ENCODE measurements at places on chromosomes 16 and 17.

DNA sequence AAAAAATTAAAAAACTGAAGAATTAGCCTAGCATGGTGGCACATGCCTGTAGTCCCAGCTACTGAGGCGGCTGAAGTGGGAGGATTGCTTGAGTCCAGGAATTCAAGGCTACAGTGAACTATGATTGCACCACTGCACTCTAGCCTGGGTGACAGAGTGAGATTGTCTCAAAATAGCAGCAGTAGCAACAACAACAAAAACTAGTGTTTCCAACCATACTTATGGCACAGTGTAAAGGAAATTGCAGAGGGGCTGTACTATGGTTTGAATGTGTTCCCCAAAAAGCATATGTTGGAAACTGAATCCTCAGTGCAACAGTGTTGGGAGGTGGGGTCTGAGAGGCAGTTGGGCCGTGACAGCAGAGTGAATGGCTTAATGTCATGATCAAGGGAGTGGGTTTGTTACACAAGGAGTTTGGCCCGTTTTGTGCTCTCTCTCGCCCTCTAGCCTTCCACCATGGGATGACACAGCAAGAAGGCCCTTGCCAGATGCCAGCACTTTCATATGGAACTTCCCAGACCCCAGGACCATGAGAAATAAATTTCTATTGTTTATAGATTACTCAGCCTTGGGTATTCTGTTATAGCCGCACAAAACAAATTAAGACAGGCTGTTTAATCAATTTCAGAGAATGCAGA, 70.0 kb downstream of the PGS1 start:
- no peak for DNase-seq

GRCh38 chr16:69371564-69371963, 14.2 kb downstream of the TERF2 start:
- no peak for DNase-seq

DNA sequence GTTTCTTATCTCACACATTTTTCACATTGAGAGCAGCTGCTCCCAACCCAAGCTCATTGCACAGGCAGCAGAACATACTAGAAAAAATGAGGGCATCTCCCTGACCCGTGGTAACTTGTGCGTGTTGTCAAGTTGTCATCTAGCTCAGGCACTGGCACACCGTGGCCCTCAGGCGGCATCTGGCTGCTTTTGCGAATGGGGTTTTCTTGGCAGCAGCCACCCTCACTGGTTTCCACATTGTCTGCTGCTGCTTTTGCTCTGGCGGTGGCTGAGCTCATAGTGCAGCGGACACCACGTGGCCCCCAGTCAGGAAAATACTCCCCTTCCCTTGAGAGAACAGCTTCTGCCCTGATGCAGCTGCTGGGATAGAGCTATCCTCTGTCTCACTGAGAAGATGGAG, 9.4 kb upstream of the TEDC2 start:
- no peak for DNase-seq

- no peak for DNase-seq
Measured at GRCh38 chr16:49362230-49362629, 11.4 kb upstream of the C16orf78 start.

DNA sequence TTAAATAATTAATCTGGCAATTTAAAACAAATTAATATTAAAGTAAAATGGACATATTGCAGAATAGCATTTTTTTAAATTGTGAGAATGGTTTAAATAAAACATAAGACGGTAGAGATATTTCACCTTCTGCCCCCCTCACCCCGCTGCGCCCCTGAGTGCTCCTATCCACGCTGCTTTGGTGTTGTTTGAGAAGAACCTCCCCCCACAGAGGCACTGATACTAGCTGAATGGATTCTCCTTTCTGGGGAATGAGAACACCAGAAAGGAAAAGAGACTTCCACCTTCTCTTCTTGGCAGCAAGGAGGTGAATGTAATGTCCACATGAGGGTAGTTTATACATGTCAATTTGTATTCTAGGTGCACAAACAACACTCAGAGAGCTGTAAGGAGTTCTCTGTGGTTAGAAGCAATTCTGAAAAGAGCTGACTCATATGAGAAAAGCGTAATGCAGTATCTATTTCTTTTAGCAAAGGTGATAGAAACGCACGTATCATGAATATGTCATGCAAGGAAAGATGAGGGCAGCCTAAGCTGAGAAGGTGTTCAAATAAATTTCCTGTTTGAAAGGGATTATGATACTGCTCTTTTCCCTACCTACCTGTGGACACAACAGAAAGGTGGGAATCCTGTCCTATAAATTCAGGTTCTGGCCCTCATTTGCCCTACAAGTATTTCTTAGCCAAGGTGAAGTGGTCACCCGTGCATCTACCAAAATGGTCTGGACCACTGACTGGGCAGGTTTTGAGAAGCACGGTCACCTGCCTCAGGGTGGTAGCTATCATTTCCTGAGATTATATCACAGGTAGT, 126.9 kb downstream of the PARN start:
- DNase-seq, result no peak

GRCh38 chr17:19248928-19249574, 11.9 kb downstream of the EPN2 start:
- no peak for DNase-seq

DNA sequence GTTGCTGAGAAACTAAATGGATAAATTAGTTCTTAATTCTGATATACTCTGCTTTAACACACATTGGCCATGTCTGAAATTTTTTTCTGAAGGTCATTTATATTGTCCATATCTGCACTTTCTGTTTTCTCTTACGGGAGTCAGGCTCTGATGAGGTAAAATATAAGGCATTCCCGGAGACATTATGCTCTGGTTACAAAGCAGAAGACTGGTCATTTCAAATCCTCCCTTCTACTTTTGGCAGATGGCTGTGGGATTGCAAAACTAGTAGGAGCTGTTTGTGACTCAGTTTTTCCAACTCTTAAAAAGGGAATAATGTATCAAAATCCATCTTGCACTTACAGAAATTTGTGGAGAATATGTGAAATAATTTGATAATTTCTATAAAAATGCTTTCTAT, 92.2 kb upstream of the CPHXL start:
- no peak for DNase-seq

- DNase-seq, result no peak
Measured at GRCh38 chr16:1398826-1399581, 15.5 kb downstream of the UNKL start.

- DNase-seq, result no peak
Measured at GRCh38 chr17:64779376-64780095, 117.4 kb upstream of the SMURF2 start.

- DNase-seq, result no peak
Measured at GRCh38 chr16:79810449-79811189, 210.1 kb upstream of the MAF start.

- DNase-seq, result no peak
Measured at GRCh38 chr17:42655528-42655927, 3.6 kb upstream of the TUBG2 start.

- no peak for DNase-seq
Measured at GRCh38 chr17:7279448-7279847, 2.1 kb upstream of the SLC2A4 start.

DNA sequence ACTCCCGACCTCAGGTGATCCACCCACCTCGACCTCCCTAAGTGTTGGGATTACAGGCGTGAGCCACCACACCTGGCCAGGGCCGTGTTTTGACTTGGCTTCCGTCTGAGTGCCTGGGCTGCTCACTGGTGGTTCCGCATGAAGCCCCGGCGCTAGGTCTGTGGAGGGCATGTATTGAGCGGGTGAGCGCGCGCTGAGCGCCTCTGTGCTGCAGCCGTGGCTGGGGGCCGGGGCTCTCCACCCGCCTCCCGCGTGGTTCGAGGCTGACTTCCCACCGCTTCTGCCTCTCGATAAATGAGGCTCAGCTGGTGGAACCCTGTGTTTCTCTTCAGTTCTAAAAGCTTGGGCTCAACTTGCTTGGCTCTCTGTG, 38.9 kb upstream of the ATP2A3 start:
- no peak for DNase-seq

GRCh38 chr16:58515871-58516767, 802 bp downstream of the SETD6 start:
- DNase-seq, result no peak

GRCh38 chr16:490768-491167, 36.7 kb upstream of the CAPN15 start:
- no peak for DNase-seq

GRCh38 chr16:66701026-66701425, 4.5 kb upstream of the CMTM4 start:
- no peak for DNase-seq

DNA sequence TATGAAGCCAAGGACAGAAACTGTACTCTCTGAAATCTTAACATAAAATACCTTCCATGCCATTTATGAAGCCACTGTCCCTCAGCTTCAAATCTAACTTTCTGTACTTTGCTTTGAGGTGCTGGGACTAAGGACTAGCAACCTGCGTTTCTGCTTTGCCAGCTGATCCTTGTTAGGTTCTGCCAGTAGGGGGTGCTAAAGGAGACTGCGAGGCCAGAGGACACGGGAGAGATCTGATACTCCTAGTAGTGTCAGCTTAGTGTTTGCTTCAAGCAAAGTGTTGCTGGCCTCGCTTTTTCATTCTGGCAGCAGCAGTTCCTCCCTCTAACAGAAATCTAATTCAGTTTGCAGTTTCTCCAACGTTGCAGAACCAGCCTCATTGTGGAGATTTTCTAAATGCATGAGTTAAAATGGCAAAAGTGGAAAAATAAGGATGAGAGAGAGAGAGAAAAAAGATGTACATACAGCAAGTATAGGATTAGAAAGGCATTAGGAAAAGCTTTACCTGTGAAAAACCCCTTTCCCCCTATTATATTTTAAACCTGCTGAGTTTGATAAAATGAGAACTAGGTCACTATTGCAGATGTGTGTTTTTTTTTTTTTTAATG, 297.5 kb downstream of the CA10 start:
- DNase-seq, result no peak

GRCh38 chr16:1154887-1155331, 2.0 kb downstream of the CACNA1H start:
- no peak for DNase-seq
